MM.1S (cell line): ENCODE measurements at places on chromosomes 5 and 9.

GRCh38 chr5:126562823-126563222, 32.2 kb downstream of the ALDH7A1 start:
- peak; percentile 85 for DNase-seq

GRCh38 chr9:94990897-94991561, 264.5 kb downstream of the AOPEP start:
- DNase-seq, result no peak

DNA sequence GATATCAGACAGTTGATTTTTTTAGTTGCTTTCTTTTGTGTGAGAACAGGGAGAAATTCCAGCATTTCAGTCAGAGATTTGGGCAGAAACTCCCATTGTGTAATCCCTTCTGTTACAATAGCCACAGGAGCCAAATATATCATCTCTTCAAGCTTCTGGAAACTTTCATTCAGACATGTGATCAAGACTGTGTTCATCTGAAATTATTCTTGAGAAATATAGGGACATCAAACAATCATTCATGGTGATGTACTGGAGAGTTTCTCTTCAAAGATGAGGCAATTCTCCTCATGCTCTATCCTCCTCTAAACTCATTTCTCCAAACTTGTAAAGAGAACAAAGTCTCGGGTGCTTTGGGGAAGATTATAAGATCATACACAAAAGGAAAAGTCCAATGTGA, 35.2 kb upstream of the CSNK1G3 start:
- no peak for DNase-seq

DNA sequence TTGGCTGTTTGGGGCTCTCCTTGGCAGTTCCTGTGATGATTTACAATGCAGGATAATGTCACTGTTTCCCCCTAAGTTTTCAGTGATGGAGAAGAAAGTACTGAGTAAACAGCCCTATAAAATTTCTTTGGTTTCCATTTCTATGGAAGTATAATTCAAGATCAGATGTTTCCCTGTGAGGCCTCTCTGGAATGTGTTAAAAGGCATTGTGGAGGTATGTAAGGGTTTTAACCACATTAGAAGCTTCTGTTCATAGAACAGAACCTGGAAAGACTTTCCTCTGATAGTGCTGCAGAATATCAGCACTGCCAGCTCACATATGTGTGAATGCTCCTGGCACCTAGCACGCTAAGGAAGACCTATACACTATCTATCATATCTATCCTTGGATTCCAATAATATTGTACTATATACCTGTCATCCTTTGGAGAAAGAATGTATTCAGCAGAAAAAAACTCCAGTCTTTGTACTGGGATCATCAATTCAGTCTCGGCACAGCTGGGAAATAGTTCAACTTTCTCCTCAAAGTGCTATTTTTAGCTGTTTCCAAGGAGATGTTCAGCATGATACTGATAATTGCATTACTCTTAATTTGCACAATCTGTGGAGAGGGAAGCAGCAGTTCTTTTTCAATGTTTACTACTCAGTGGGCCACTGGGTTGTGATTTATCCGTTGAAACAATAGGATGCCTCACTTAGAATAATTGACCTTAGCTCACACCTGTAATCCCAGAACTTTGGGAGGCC, 21.9 kb downstream of the TTC1 start:
- no peak for DNase-seq

GRCh38 chr5:109524026-109524425, 114.3 kb upstream of the PJA2 start:
- DNase-seq, result no peak

DNA sequence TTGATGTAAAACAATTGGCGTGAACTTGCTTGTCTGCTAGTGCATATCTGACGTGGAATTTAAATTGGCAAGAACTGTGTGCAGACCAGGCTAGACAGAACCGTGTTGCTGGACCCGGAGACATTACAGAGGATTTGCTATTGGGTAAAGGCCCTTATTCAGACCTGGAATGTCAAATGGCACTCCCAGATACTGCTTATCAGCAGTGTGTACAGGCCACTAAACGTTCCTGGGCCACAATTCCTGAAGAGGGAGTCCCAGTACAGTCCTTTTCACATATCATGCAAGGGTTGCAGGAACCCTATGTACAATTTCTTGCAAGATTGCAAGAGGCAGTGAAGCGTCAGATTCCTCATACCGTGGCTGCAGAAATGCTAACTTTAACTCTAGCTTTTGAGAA, 13.5 kb upstream of the MCCC2 start:
- no peak for DNase-seq

DNA sequence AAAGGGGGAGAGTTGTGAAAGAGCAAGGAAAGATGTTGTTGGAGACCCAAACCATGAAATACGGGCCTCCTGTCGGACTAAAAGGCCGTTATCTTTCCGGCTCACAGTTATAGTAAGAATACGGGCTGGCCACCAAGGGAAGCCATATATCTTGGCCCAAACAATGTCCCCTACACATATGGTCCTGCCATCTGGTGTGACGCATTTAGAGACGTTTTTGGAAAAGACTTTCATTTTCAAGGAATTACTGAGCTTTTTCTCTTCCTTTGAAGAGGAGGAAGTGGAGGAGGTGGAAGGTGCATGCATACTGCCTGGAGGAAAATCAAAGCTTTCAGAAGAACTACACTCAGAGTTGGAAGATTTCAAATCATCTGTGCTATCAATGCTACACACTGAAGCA, 26.7 kb downstream of the PWWP2A start:
- DNase-seq, result no peak

DNA sequence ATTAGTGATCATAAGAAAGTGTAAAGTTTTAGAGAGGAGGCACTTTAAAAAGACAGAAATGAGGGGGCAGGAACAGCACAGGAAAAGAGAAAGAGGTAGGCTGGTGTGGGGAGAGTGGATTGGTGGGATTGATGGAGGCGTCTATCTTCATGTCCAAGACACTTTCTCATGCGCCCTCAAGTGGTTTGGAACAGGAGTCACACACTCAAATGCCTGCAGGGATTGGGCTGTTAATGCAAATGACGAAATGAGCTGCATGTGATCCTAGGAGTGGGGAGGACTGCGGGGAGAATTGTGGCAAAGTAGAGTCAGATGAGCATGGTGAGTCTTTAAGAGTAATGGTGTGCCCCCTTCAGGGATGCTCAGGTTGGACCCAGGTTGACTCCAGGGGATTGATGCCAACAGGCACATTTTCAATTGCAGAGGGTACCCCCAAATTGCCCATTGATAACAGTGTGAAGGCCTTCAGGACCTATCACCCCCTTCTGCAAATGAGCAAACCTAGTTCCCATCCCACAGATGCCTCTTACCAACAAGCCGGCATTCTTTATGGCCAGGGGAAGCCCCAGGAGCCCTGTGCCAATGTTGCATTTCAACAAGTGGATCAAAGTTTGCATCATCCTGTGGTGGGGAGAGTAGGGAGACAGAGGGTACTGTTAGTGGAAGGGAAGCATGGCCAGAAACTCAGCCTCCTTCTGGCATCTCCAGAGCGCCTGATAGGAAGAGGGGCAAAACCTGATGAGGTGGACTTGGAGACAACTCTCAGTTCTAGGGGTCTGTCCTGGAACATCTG, 5.3 kb downstream of the SLC36A3 start:
- no peak for DNase-seq

- no peak for DNase-seq
These were observed 112.3 kb upstream of the GDNF start for GRCh38 chr5:37951946-37952721.

- DNase-seq, result no peak
These were observed 1758.1 kb downstream of the MAT2B start for GRCh38 chr5:165263536-165263935.

DNA sequence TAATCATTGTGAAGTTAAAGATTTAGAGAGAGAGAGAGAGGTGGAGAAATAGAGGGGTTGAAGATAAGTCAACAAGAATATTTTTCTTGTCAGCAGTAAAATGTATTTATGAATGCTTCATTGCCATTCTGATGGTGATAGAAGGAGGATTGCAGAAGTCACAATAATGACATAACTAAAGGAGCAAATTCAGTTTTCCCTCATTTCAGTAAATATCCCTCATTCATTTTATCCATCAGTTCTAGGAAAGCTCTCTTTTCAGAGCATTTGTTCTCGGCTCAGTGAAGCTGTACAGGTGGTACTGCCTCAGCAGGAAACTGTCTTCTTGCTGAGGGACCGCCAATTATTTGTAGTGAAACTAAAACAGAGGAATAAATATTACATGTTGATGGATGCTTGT, 681.4 kb downstream of the CETN3 start:
- DNase-seq, result peak; percentile 20

GRCh38 chr5:68911840-68912690, 181.7 kb upstream of the SLC30A5 start:
- DNase-seq, result no peak

DNA sequence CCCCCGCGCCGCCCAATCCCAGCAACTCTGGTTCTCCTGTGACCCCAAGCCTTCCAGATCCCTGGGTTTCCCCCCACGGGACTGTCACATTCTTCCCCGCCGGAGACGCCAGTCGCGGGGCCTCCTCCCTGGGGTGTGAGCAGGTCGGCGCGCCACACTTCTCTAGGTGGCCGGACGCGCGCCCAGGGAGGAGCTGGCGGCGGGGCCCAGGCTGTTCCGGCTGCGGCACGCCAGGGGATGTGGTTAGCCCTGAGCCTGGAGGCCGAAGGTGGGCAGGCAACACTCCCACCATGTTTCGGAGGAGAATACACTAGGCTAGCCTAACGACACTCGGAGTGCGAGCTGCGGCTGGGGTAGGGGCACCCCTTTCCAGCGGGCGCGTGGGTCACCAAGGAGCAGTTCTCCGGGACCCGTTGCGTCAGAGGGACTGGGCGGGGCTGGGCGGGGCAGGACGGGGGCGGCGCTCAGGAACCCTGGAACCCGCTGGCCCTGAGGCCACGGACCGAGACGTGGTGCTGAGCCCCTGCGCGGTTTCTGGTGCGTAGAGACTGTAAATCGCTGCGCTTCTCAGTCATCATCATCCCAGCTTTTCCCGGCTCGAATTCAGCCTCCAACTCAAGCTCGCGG, at the start of gene SLC27A6:
TSS of gene SLC27A6 (plus strand) at position 478 of the 627 bp plus-strand sequence. CDS start 650 bp downstream, outside the sequence.
- DNase-seq, result no peak

GRCh38 chr9:133420392-133420827, 1.8 kb upstream of the ADAMTS13 start:
- peak; percentile 49 for DNase-seq

DNA sequence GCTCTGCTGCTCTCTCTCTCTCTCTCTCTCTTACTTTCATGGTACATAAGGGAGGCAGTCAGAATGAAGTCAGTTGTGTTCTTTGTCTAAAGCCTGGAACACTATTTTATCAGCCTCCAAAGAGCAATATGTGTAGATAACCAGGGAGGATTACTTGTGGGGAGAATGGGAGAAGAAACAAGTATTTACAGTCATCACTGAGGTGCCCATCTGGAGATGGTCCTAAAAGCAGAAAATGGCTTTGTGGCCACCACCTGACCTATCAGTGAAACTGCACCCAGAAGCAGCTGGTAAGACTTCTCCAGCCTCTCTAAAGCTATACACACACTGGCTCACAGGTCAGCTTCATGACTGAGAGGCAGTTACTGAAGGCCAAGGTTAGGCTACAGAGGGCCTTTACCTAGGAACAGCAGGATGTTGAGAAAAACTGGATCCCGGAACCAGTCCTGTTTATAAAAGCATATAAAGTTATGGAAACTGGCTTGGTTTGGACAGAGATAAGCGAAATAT, 75.1 kb downstream of the MRPS27 start:
- peak; percentile 41 for DNase-seq
